ENCODE measurements at places on chromosomes 11 and 22. TPM values are rescaled to one million over a fixed set of nuclear protein-coding genes. Genes with fewer than 3 reads are reported as not detected.

OR5L1 gene
- not detected for total RNA-seq

WNT7B gene
- not detected for total RNA-seq

DNA sequence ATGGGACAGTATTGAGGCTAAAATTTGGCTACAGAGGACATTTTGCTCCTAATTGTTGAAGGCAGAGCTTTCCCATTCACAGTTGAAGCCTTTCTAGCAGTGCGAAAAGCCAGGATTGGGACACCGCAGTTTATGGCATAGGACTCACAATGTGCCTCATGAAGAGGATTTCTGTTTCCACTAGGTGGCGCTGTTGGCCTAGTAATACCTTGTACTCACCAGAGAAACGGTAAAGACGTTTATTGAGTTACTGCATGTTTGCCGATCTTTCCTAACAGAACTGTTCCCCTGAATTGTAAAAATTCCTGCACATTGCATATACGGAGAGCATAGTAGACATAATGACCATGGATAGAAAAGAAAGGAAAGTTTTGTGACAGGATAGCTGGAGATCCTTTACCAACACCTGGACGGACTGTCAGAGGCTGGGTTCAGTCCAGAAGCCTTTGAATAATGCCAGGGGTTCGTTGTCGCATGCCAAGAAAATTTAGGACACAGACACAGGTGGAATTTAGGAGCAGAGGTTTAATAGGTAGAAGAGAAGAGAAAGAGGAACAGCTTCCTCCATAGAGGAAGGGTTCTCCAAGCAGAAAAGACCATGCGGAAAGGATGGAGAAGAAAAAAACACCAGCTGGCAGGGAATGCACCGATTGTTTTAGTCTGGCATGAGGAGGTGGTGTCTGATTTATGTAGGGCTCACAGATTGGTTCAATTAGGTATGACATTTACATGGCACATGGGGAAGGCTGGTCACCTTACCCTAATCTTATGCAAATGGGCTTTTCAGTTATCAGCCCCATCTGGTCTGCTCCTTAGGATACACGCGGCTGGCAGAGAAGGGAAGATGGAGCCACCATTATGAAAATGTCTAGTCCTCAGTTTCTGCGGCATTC, 10.8 kb upstream of the OR51D1 start:
- H3K36me3 ChIP-seq, result peaks cover 6% of the 10 kb centered on the region
- no peak overlapping the region for H3K27ac ChIP-seq
- DNase-seq, result peak; percentile 73

DNA sequence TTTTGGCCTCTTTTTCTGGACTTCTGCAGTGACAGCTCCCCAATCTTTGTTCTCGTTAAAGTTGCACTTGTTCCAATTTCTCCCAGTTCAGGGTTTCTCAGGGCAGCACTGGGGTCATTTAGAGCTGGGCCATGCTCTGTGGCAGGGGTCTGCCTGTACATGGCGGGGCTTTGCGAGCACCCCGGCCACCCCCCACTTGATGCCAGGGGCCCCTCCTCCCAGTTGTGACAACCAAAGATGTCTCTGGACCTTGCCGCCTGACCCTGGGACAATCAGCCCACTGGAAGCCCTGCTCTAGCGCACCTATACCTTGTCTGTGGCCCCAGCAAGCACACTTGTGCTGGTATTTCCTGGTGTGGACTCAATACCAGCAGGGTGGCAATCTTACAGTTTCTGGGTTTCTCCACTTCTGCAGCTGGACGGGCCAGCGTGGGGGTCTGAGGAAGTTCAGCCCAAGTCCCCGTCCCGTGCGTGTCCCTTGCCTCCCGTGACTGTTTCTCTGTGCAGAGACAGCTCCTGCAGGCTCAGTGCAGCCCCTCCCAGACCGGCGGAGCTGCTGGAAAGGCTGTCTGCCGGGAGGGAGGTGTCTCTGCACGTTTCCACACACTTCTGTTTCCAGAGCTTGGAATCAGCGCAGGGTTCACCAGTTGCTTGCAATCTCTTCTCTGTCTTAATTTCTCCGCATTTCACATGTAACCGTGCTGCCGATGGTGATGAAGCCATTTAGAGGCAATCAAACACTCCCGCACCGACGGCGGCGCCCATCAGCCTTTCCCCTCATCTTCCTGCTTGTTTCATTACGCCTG, 1328.9 kb downstream of the BRD1 start:
- no peaks in the 10 kb centered on the region for H3K36me3 ChIP-seq
- no peak overlapping the region for H3K27ac ChIP-seq
- no peaks in the 10 kb centered on the region for H3K4me1 ChIP-seq
- H3K27me3 ChIP-seq, result no peaks in the 10 kb centered on the region

DNA sequence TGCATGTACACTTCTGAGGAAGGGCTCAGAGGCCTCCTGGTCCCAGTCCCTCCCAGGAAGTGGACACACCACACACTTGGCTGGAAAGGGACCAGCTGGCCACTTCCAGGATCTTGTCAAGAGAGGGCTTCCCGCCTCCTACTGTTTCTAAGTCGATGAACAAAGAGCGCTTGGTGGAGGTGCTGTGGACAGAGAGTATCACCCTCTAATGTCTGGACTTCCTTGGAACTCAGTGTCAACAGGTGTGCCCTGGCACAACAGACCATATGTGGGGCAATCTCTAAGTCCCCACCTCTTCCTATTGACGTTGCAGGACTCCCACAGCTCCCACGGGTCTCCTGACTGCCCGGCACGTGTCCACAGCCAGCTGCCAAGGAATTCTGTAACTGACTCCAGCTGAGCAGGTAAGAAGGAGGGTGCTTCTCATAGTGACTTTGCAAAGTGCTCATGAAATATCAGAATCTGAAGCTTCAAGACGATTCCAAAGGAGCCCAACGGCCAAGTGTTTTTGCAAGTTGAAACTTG, 16.1 kb downstream of the POU2AF1 start:
- H3K36me3 ChIP-seq, result no peaks in the 10 kb centered on the region
- no peak overlapping the region for H3K4me3 ChIP-seq
- H3K27me3 ChIP-seq, result no peaks in the 10 kb centered on the region
- H3K27ac ChIP-seq, result no peak overlapping the region
- peaks cover 20% of the 10 kb centered on the region for H3K4me1 ChIP-seq

- DNase-seq, result peak; percentile 34
- no peaks in the 10 kb centered on the region for H3K36me3 ChIP-seq
- no peak overlapping the region for H3K27ac ChIP-seq
- no peak overlapping the region for H3K4me3 ChIP-seq
- H3K27me3 ChIP-seq, result peaks cover 33% of the 10 kb centered on the region
- H3K4me1 ChIP-seq, result peaks cover 13% of the 10 kb centered on the region
These were observed 12.3 kb downstream of the MB start for GRCh38 chr22:35604621-35605368.

- H3K36me3 ChIP-seq, result no peaks in the 10 kb centered on the region
- H3K27ac ChIP-seq, result no peak overlapping the region
- no peak overlapping the region for H3K4me3 ChIP-seq
These were observed 63.1 kb downstream of the PRSS23 start for GRCh38 chr11:86863476-86863875.

- peaks cover 2% of the 10 kb centered on the region for H3K36me3 ChIP-seq
- H3K27me3 ChIP-seq, result no peaks in the 10 kb centered on the region
- H3K4me1 ChIP-seq, result peaks cover 74% of the 10 kb centered on the region
These were observed 30.5 kb downstream of the CD82 start for GRCh38 chr11:44595964-44596381.

DNA sequence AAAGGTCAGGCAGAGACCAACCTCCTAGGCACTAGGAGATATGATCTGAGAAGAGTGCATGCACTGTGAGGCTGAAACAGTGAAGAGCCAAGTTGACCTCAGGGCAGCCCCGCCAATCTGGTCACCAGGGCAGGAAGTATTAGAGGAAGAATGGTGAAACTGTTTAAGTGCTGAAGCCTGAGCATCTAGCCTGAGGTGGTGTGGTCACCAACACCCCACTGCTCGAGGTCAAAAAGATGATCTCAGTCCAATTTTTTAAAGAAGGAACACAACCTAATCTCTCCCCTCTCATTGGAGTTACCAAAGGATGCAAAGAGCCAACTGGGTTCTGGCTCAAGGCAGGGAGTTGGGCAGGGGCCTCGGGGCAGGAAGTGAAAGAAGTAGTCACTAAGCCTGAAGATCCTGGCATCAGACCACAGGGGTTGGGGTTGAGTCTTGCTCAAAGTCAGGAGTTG, 4.0 kb downstream of the APBB1 start:
- no peak overlapping the region for H3K27ac ChIP-seq
- H3K36me3 ChIP-seq, result no peaks in the 10 kb centered on the region
- H3K4me1 ChIP-seq, result peaks cover 15% of the 10 kb centered on the region
- DNase-seq, result peak; percentile 51

Measured in activated T-cell treated with anti-CD3 and anti-CD28 coated beads, Interleukin-2, amount 50 U/mL, for 72 hours (primary cell).